ENCODE measurements at places on chromosomes 16 and 17. TPM values are rescaled to one million over a fixed set of nuclear protein-coding genes. Genes with fewer than 3 reads are reported as not detected.

TNFRSF13B gene
- total RNA-seq = not detected

PYDC1 gene
- not detected for total RNA-seq

YBX2 gene
- total RNA-seq = not detected

KRT12 gene
- total RNA-seq = not detected

LRRC75A gene
- total RNA-seq = 0.83 TPM

CACNG1 gene
- total RNA-seq = not detected

Measured in smooth muscle cell of the umbilical artery (primary cell).